ENCODE measurements at places on chromosomes 5 and 9.

DNA sequence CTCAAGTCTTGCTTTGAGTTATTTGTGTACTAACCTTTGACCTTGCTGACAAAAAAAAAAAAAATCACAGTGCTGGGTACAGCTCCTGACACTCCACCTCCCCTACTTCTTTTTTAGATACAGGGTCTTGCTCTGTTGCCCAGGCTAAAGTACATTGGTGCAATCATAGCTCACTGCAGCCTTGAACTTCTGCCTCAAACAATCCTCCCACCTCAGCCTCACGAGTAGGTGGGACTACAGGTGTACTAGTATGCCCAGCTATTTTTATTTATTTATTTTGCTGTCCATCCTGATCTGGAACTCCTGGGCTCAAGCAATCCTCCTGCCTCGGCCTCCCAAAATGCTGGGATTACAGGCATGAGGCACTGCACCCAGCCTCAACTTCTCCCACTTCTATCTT lies 57.2 kb upstream of the KCNMB1 start:
- no peak for DNase-seq

DNA sequence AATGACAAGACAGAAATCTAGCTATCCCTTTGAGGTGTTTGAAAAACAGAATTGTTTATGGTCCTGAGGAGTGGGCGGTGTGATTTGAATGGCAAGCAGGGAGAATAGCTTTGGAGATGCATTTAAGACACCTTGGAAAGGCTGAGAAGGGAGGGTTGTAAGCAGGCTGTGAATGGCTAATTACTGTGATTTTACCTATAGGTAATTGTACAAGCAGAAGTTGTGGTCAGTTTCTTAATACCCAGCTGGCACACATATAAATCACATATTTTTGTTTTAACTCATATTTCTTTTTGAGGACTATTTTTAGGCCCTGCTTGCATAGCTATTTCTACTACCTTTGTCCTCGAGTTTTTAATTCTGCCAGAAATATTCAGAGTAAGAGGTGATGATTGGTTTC lies 248.6 kb downstream of the KDM4C start:
- DNase-seq = no peak

GRCh38 chr5:138604176-138604785 lies 29.1 kb upstream of the HSPA9 start:
- DNase-seq = no peak

- no peak for DNase-seq
These were observed 111.1 kb downstream of the WDR70 start for GRCh38 chr5:37490120-37490810.

GRCh38 chr9:33932078-33932807 lies 115.3 kb downstream of the UBE2R2 start:
- no peak for DNase-seq

- DNase-seq = no peak
These were observed 166.0 kb downstream of the HMHB1 start for GRCh38 chr5:143977891-143978461.

DNA sequence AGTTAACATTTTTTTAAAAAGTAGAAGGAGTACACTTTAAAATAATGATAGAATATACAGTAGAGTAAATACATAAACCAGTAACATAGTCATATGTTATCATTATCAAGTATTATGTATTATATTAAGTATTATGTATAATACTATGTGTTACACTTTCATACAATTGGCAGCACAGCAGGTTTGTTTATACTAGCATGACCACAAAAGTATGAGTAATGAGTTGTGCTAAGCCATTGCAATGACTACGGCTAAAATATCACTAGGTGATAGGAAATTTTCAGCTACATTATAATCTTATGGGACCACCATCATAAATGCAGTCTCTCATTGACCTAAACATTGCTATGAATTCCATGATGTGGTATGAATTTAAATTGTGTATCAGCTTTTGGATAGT lies 506.0 kb downstream of the HTR1A start:
- DNase-seq = no peak

GRCh38 chr9:130072515-130073235 lies 19.0 kb downstream of the GPR107 start:
- no peak for DNase-seq

DNA sequence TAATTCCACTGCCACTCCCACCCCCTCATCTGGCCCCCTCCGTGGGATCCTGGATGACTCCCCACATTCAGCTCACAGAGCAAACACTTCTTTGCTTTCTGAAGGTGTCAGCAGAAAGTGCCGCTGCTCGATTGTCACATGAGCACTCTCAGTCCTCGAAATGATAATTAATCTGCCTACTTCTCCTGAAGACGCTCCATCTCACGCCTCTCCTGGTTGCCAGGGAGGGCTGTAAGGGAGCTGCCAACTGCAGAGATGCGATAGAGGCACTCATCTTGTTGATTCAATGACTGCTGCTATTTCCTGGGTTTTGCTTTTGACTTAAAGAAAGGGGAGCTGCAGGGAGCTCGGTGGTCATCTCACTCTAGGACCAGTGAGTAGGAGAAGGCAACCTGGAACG lies 206.5 kb downstream of the DAB2IP start:
- no peak for DNase-seq

DNA sequence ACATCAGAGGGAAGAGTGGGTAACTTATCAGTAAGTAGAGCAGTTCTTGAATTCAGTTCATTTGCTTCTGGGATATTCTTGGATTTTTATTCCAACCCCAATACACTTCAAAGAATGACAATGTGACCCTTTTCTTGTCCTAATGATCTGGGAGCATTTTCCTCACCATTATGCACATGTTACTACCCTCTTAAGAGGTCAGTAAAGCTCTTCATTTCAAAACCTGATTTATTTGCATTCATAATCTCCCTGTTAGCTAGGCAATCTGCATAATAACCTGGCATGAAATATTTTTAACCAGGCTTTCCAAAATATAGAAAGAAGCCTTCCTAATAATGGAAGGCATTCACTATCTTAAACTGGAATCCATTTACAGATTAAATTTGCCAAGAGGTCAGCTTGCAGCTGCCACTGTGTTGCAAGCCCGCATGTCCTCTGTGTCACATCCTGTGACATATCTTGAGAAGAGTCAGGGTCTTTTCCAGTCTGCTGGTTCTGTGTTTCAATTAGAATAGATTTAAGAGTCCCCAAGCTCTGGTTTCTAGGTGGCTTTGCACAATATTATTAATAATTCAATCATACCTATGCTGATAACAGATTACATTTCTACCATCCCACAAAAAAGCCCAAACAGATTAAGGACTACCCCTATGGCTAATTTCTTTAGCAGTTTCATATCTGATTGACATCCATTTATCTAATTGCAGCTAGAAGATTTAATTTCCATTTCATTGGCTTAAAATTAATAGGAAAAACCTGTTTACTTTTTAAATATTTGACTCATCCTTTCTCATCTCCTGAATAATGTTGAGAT lies 30.9 kb upstream of the PPP2R2B start:
- no peak for DNase-seq

DNA sequence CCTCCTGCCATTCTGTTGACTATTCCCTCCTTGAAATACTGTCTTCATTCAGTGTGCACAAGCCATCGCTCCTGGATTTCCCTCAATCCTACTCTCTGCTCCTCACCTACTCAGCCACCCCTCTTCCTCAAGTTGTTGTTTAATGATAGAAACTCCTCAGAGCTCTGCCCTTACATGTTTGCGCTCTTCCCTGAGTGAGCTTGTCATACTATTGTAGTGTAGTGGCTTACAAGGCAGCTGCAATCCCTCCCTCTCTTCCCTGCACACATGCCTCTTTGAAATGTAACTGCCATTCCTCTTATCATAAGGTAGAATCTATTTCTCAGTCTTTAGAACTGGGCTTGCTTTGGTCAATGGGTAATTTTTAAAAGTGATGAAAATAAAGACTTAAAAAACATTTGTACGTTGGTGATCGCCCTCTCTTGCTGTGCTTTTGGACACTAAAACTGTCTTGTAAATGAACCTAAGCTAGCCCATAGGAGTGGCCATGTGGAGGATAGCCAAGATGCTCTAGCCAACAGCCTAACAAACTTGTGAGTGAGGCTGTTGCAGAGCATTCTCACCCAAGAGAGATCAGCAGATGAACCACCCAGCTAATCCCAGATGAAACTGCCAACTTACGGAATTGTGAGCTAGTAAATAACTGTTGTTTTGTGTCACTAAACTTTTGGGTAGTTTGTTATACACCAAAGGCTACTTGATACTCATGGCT lies 18.1 kb upstream of the SMAD5 start:
- DNase-seq = no peak

- no peak for DNase-seq
These were observed 295.8 kb downstream of the DEPDC1B start for GRCh38 chr5:60404171-60404570.

DNA sequence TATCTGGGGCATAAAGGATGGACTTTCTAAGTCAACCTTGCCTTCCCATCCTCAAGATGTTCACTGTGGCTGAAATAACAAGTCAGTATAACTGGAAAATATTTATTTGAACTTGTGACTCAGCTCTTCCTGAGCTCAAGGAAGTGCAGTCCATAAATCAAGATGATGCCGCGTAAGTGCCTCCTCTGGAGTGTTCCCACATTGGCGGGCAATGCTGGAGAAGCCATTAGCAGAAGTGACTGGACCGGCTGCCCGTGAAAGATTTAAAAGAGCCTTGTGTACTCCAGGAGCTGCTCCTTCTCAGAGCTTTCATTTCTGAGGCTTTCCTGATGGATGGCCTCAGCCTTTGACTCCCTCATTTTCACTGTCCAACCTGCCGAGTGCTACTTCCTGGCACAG lies 17.4 kb downstream of the TMOD1 start:
- no peak for DNase-seq

GRCh38 chr9:97545486-97545885 lies 44.0 kb downstream of the TMOD1 start:
- DNase-seq = no peak

GRCh38 chr9:15160673-15161072 lies 146.3 kb downstream of the TTC39B start:
- DNase-seq = no peak

- DNase-seq = no peak
These were observed 707.2 kb downstream of the MTRR start for GRCh38 chr5:8576178-8576577.

DNA sequence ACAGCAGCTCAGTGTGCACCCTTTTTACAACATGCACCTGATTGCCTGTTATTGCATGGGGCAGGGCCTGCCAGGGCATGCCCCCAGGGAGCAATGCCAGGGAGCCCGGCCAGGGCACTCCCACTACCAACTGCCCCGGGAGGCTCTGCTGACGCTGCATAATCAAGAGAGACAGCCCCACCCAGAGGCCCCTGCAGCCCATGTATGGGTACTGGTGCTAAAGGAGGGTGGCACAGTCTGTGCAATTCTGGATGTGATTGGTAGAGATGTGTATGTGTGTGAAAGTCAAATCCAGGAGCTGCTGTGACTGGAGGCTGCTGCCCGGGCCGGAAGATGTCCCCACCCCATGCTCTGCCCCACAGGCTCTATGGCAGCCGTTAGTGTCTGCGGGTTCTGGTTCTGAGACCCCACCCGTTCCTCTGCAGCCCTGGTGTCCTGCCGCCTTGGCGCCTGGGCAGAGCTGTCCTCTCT lies 3.9 kb upstream of the NEURL1B start:
- no peak for DNase-seq

DNA sequence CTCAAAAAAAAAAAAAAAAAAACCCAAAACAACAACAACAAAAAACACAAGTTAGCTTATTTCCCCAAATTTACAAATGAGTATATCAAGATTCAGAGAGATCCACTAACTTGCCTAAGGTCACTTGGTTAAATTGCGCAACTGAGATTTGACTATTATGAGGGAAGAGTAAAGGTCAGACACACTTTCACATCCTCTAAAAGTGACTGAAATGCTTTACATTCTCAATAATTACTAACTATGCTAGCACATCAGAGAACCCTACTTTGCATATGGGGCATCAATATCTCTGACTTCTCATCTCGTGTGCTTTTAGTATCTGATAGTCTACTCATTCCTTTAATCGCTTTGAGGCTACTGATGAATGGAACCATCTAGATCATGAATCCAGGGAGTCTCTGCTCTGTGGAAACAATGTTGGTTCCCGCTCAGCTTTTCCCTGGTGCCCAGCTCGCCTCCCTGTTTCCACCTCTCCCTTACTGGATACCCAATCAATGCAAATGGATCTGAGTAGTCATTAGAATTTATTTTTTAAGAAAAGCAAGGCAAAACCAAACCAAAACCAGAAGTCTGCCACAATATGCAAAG lies 182.1 kb upstream of the TRIM32 start:
- DNase-seq = no peak

DNA sequence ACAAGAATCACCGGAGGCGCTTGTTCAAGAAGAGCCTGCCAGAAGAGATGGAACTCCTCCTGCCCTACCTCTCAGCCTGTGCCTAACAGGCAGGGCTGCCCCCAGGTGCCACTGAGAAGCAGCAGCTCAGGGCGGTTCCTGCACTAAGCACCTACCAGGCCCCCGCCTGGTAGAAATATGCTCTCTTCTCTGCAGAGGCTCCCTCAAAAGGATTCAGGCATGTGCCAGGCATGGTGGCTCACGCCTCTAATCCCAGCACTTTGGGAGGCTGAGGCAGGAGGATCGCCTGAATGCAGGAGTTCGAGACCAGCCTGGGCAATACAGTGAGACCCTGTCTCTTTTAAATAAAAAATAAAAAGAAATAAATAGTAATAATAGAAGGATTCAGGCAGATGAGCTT lies 6.0 kb downstream of the VDAC1 start:
- no peak for DNase-seq

DNA sequence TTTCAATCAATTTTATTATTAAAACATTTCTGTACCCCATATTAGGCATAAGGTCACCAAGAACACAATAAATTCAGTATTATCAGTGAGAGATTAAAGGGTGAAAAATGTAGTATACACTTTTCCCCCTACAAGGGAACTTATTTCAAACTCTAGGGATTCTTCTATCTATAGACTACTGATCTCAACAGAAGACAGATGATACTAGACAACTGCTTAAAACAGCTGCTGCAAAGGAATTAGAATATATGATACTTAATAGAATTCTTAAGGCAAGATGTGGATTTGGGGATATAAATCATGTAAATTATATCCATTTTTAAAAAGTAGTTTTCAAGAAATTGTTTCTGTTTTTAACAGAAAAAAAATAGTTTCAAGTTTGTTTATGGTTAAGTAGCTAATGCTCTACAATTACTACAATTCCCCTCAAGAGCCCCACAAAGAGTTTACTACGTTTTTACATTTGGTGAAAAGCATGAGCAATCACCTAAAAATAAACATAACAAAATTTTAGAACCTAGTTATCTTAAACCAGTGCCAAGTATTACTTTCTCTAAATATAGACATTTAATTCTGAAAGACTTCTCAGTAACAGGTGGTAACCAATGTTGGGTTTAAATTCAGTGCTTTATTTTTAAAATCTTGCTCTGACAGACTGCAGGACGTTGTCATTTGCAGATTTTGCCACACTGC lies 6.0 kb downstream of the KIF24 start:
- DNase-seq = no peak

DNA sequence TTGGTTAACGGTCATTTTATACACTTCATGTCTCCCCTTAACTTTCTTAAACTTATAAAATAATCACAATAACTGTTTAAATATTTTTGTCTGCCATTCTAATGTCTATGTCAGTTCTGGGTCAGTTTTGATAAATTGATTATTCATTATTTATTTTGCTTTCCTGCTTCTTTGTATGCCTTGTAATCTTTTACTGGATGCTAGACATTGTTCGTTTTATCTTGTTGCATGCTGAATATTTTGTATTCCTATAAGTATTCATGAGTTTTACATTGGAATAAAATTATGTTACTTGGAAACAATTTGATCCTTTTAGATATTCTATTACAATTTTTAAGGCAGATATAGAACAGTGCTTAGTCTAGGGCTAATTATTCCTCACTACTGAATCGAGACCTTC lies 952.0 kb downstream of the NR2F1-AS1 start:
- no peak for DNase-seq
